NCI-H510A (cell line): ENCODE measurements at places on chromosomes 3 and 15.

GRCh38 chr3:9875448-9875847 lies 4.6 kb downstream of the CIDEC start:
- peak; percentile 21 for DNase-seq

DNA sequence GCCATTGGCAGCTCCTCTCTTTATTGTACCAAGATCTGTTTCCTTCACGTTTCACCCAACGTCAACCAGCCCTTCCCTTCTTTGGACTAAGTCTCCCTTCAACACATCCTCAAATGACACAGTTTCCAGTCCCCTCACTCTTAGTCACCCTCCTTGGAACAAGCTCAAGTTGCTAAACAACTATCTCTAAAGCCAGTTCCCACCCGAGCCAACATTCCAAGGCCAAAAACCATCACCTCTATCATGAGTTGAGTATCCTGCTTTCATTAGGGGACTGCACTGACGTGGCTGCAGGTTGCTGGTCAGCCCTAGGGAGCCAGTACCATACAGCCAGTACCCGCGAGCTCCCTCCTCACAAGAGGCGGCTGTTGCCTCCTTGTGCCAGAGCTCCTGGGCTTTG lies 73.8 kb downstream of the LIPC start:
- DNase-seq: no peak

DNA sequence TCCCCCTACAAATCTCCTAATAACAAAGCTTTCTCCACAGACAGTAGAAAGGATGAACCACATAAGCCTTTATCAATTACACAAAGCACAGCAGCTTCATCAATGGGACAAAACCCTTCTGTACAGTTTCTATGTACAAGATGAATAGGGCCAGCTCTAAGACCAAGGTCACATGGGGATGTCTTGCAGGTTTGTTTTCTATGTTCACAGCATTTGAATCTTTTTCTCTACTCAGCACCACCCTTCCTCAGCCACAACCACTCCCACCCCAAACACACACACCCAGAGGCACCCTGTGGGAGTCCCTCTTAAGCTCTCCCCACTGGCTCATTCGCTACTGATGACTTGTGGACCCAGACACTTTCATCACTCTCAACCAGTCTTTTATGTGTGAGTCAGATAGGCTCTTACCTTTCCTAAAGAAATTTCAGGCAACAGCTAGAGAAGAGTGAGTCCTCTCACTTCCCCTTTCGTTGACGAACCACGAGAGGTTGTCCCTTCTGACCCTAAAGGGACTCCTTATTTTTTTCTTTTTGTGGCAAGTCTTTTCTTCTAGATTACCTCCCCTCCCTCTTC lies 57.9 kb downstream of the ARHGAP31 start:
- no peak for DNase-seq

DNA sequence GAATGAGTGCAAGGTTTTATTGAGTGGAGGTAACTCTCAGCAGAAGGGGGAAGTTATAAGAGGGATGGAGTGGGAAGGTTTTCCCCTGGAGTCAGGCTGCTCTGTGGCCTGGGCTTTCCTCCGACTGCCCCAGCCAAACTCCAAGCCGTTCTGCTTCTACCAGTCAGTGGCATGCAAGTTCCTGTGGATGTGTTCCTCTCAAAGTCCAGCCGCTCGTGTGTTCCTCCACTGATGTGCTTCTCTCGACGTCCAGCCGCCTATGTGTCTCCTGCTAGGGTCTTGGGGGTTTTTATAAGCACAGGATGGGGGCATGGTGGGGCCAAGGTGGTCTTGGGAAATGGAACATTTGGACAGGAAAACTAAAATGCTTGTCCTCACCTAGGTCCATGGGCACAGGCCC lies 9.0 kb upstream of the U2SURP start:
- no peak for DNase-seq

DNA sequence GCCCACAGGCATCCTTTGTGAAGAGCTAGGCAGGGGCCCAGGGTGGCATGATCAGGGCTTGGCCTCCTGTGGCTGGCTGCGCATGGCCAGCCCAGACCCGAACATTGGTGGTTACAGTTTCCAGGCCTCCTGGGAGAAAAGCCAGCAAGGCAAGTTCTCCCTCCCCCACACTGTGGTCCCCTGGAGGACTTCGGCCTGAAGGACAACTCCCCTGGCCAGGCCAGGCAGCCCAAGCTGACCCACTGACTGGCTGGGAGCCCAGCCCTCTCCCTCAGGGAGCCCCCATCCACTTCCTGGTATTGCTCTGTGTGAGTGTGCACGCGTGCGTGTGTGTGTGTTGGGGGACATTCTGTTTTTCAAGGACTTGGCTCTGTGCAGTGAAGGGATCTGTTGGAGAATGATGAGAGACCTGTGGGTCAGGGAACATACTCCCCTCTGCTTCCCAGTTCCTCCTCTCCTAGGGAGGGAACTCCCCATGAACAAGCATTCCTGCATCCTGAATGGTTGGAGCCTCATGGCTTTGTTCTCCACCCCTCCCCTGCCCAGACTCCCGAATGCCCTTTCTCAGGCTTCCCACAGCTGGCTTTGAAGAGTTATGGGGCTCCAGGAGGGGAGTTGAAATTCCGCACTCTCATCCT lies 29.5 kb downstream of the CORO2B start:
- no peak for DNase-seq

DNA sequence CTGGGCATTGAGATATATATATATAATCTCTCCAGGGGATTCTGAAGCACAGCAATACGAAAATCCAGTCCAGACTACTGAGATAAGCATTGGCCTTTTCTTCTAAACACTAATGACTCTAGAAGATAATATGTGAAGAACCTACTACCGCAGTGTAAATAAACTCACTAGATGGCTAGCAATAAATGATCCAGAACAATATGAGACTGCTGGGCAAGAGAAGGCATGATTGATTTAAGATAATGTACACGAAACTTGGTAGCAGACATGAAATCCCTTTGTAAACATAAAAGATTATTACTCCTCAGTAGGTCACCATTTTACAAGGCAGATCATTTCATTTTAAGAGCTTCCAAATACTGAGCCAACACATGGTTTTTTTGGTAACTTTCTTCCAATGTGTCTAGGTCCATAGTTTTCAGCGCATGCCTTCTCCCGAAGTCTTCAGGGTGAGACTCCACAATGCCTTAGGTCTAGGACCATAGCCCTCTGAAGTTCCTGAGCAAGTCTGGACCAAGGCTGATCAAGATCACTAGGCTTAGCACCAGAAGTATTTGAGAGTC lies 193.2 kb downstream of the LRRN1 start:
- DNase-seq: no peak

DNA sequence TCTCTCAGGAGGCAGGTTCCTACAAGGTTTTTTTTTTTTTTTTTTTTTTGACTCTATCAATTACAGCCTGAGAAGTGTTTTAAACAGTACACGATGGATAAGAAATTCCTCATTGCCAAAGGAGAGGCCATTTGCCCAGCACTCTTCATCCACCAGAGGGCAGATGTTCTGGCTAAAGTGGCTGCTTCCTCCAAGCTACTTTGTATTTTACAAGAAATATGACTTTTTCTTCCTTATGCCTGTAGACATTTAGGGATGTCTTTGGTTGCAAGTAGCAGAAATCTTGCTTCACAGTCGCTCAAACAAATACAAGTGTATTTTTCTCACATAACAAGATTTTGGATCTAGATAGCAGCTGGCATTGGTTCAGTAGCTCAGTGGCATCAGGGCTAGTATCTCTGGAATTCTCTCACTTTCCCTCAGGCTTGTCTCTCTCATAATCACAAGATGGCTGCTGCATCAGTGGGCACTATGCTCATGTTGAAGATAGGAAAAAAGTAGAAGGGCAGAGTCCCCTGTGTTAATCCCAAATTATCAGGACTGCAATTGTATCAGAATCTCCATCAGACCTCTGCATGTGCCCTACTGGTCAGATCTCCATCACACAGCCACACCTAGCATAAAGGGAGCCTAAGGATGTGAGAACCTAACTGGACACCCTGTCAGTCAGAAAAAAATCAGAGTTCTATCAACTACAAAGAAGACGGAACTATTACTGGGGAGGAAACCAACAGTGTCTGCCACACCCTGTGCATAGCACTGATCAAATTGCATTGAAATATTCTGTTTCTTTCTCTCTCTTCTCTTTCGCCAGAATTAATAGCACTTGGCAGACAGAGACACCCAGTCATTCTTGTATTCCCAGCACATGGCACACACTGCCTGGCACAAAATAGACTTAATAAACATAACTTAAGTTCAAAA lies 138.9 kb upstream of the COL8A1 start:
- DNase-seq: no peak

DNA sequence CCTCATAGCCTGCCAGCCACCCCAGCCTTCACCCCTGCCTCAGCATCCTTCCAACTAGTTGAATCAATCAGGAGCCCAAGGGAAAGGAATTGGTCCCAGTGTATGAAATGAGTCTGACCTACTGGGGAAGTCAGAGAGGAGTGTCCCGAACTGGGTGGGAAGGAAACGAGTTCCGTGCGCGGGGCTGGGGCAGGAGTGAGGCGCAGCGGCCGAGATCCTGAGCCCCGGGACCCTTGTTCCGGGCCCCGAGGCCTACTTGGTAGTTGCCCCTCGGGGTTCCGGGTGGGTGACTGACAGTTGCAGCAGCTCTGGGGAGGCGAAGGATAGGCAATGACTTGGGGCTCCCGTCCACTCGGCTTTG lies 1.1 kb upstream of the PLCL2 start:
- no peak for DNase-seq

DNA sequence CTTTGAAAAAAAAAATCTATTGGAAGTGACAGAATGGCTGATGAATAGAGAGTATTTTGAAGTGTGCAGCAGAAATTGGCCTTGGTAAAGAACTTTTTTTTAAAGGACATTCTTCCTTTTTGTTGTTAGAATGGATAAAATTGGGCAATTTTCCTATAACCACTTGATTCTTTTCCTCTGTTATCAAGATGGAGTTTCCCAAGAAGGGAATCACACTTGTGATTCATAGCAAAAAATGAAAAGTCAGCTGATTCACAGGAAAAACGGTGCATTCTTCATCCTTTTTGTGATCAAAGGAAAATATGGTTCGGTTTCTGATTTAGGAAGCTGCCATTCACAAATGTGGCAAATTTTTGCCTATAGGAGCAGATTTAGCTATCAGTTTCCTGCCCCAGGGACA lies 486.8 kb downstream of the GBE1 start:
- no peak for DNase-seq

DNA sequence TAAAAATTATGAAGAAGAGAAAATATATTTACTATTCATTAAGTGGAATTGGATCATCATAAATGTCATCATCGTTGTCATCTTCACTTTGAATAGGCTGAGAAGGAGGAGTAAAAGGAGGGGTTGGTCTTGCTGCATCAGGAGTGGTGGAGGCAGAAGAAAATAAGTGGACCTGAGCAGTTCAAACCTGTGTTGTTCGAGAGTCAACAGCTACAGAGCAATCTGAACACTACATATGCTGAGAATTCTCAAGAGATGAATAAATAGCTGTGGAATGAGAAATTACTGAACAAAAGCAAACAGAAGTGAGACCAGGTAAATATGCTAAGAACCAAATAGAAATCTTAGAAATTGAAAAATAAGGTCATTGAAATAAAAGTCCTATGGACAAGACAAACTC lies 32.3 kb upstream of the CCK start:
- DNase-seq: no peak

GRCh38 chr15:40098489-40099261 lies 10.0 kb downstream of the BMF start:
- peak; percentile 84 for DNase-seq

DNA sequence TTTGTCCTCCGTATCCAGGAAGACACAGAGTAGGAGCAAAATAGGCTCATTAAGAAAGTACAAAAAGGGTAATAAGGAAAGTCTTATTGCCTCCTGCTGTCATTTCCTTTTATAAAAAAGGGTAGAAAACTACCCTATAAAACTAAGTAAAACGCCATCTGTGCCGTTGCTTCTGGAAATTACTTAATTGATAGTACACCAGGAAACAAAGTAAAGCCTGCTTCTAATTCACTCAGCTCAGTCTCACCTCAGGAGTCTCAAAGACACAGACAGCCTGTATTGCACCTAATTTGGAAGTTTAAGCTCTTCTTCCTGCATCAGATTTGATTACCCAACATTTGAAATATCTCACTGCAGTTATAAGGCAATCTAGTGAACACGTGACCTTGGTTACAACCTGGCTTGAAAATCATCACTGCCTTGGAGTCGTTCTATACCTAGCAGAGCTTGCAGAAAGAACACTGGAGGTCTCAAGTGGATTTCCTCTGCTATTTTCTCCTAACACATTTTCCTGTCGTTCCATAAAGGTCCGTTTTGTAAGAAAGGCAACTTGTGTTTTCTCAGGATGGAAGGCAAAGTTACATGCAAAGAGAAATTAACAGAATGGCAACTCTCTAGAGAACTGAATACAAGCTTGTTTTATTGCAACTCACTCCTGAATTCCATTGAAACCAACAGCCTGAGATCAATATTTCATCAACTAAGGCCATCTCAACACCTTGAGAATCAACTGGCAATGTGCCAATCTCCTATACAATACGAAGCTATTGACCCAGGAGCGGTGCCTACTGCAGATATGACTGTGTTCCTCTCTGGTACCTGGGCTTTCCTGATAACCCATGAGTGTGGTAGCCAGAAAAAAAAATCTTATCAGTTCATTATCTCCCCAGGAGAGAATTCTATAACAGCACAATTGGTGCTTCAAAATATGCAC lies 203.3 kb upstream of the LMCD1 start:
- no peak for DNase-seq

DNA sequence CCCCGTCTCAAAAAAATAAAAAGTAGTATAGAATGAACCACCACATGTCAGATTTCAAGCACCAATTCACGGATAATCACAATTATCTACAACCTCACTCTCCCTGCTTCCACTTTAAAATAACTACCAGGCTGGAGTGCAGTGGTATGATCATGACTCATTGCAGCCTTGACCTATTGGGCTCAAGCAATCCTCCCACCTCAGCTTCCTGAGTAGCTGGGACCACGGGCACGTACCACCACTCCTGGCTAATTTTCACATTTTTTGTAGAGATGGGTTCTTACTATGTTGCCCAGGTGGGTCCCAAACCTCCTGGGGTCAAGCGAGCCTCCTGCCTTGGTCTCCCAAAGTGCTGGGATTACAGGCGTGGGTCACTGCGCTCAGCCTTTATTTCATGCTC lies 38.1 kb upstream of the LDHAL6B start:
- DNase-seq: no peak

GRCh38 chr3:9172851-9173321 lies 76.6 kb downstream of the SRGAP3 start:
- no peak for DNase-seq

- no peak for DNase-seq
These were observed 145.5 kb downstream of the TIGIT start for GRCh38 chr3:114439284-114439683.

DNA sequence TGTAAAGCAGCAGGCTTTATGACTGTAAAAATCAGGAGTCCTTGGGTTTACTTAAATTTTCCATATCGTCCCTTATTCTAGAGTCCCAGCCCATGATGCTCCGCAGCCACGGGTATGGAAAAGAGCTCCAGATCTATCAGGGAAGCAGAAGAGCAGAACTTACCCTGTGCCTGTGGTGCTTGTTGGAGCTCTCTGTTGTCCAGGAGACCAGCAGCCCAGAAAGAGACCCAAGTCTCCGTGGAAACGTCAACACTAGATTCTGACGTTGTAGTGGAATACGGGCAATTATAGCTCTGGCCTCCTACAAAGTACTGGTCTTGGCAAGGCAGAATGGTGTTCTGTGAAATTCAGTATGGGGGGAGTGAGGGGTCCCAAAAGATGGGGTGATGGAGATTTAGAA lies 2.0 kb downstream of the GMNC start:
- no peak for DNase-seq
